ENCODE measurements at places on chromosomes 6 and 20. TPM values are rescaled to one million over a fixed set of nuclear protein-coding genes. Genes with fewer than 3 reads are reported as not detected.

Gene PRL
- polyA plus RNA-seq, result 0.06 TPM

Gene BTN1A1
- 0.18 TPM for polyA plus RNA-seq

Gene SPACA1
- polyA plus RNA-seq, result not detected

Gene LAMP5
- 6.2 TPM for polyA plus RNA-seq

Gene OR2H1
- not detected for polyA plus RNA-seq

Gene PPIL1
- 45.4 TPM for polyA plus RNA-seq

All from renal pelvis (tissue), 12 donors.